Activated B cell treated with CpG ODN at 0.5 μM for 24 hours (primary cell): ENCODE measurements at places on chromosomes 1 and 21. TPM values are rescaled to one million over a fixed set of nuclear protein-coding genes. Genes with fewer than 3 reads are reported as not detected.

GRCh38 chr1:41650028-41650880 lies 165.8 kb upstream of the EDN2 start:
- DNase-seq: no peak

DNA sequence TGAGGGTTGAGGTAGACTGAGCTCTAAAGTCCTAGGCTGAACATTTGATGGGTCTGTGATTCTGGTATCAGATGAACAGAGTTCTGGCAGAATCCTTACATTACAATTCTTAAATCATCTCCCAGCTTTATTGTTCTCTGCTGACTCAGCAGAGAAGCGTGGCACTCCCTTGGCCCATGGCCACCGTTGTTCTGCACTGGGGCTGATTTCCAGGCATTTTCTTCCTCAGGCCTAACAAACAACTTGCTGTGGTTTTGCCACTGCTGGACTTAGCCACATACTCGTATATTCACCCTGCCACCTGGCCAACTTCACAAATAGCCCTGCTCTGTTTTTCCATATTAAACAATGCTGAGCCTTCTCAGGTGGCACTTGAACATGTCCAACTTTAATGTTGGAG lies 223.2 kb downstream of the TNR start:
- no peak for DNase-seq

GRCh38 chr1:156480411-156481192 lies 20.0 kb downstream of the MEF2D start:
- DNase-seq: peak; percentile 65

DNA sequence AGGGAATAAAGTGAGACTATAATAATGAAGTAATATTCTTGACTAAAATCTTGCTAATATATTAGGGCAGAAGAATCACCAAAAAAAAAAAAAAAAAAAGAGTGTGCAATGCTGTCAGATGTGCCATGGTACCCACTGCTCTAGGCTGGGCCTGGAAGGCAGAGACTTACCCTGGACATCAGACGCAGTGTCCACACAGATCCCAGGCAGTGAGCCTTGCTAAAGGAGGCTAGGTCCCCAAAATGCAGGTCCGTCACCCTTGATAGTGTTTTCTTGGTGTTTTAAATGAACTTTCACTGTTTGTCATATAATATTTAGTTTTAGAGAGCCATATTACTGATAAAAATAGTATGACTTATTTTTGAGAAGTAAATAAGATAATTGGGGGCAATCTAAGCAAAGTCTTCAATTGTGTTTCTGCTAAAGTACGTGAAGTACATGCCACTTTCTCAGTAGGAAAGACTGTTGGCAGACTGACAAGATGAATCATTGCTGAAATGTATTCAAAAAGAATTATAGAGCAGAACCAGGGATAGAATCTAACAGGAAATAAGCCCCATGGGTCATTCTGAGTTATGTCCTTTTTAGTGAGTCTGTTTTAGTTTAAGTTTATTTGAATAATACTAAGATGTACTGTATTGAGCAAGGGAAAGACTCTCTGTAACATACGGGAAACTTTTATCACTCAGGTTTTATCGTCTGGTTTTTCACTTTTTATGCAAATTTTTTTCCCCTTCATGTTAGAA lies 74.6 kb upstream of the PDC start:
- DNase-seq: no peak

DNA sequence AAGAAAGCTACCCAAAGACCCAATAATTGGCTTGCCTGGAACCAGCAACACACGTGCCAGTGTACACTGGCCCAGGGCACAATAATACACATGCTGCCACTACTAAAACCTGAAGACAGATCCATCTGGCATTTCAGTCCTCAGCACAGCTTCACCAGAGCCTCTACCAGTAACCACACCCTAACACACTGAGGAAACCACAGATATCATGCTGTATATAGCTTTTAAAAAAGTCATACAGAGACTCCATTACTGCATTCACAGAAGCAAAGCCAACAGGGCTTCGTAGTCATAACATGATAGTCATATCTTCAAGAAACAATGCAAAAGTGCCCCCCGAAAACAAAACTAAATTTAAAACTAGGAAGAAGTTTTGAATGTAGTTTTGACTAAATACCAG lies 40.6 kb upstream of the NEGR1 start:
- no peak for DNase-seq

GRCh38 chr1:7550261-7550865 lies 220.7 kb upstream of the VAMP3 start:
- DNase-seq: no peak

DNA sequence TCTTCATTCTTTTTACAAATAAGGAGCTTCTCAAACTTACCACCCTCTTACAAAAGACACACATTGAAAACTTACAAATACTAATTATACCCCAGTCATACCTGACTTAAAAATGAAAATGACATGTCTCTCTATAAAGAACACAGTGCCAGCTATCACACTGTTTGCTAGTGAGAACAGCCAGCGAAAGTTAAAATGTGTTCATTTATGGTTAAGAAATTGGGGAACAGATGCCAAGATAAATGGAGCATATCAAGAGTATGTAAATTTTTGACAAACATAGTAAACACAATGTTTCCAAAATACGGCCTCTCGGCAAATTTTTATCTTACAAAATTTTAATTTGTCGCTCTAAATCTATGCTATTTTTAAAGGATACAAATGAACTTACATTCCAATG lies 1422.9 kb downstream of the KCNT2 start:
- no peak for DNase-seq

DNA sequence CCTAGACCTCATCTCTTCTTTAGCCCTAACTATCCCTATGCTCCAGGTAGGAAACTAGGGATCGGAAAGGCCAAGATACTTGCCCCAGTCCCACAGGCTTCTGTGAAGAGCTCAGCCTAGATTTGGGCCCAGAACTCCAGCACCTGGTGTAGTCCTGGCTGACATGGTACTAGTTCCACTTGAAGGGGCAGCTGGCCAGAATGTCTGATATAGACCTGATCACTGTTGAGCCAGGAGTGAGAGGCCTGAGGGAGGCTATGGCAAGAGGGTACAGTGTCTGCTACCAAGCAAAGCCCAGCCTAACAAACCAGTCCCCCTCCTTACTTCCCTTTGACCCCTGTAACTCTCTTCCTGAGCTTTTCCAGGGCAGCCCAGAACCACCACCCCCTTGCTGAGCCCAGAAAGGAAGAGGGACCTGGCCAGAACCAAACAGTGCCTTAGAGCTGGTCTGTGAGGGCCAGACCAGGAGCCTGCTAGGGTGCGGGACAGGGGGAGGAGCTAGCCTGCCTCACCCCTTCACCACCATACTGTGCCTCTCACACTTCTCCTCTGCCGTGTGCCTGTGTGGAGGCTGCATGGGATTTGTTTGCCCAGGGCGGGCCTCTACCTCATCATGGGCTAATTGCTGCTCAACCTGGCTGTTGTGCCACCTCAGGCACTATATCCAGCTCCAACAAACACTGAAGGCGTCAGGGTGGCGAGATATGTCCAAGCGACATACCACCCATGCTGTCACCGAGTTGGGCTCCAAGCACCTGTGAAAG lies 10.9 kb downstream of the POMGNT1 start:
- DNase-seq: no peak

DNA sequence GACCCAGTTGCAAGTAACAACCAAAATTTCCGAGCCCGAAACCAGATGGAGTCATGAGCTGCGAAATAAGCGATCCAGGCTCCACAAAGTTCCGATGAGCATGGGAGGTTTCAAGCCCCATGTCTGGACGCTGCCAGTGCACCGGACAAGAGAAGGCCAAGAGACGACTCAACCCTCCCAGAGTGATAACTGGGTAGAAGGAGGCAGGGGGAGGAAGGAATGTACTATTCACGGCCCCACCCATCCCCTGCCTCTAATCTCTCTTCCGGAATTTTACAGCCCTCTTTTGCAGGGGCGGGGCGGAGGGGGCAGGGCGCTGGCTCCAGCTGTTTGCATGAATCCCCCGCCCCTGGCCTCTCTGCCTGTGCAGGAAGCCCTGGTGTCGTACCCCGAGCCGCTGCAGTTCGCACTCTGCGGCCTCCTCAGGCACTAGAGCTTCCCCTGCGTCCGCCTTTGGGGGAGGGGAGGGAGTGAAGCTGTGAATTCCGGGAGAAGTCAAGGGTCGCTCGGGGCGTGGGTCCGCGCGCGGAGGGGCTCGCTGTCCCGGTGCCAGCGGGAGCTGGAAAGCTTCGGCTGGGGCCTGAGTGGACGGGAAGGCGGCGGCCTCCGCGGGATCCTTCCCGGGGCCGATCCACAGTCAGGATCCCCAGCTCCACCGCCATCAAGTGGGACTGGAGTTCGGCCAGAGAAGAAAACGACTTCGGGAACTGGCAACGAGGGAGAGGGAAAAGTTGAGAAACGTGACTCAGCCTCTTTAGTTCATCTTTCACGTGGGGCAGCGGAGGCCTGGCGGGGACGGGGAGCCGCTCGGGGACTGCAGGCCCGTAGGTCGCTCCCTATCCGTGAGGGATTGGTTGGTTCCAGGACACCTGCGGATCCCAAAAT lies 6.3 kb upstream of the PTP4A2 start:
- peak; percentile 75 for DNase-seq

DNA sequence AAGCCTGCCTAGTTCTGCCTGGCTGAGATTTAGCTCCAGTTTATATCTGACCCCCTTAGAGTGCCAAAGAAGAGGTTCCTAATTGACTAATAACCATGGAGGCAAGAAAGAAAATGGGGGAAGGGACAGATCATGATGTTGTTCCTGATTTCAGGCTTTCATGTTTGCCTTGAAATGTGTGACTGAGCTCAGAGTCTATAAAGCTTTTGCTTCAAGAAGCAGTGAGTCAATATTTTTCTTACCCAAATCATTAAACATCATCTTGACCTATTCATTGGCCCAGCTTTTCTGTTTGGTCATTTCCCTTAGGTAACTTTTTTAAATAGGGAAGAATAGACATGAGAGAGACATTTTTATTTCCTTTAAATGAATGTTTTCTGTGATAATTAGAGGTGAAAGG lies 55.9 kb downstream of the HHAT start:
- DNase-seq: no peak

GRCh38 chr1:209622841-209623829 lies 29.1 kb downstream of the LAMB3 start:
- no peak for DNase-seq

- no peak for DNase-seq
Observed at GRCh38 chr1:183301239-183301638, 115.2 kb downstream of the LAMC2 start.

DNA sequence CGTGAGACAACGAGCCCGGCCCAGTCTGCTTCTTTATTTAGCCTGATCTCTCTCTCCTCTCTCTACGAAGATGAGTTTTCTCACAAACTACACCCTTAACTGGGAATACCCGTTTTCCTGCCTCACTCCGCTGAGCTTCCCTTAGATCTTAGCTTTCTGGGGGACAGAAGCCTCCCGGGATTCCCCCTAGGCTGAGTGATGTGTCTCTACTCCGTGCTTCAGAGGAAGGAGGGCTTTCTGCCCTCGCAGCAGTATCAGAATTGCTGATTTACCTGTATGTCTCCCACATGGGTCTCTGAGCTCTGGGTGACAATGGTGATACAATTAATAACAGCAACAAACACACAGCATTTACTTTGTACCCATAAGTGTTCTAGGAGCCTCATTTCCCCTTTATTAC lies 1.0 kb downstream of the ZBTB17 start:
- DNase-seq: no peak

GRCh38 chr21:31338908-31339368 lies 5.1 kb downstream of the TIAM1 start:
- DNase-seq: no peak

GRCh38 chr1:178733972-178734371 lies 8.9 kb downstream of the RALGPS2 start:
- DNase-seq: no peak

DNA sequence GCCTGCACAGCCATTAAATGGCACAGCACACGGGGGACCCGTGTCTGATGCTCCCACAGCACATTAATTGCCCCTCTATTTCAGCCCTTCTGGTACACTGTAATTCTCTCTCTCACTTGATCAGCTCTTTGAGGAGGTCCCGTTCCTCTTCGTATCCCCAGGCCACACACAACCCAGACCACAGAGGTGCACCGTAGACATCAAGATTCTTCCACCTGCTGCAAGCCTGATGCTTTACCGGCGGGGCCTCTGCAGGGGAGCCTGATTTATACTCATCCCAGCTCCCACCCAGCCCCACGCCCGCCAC lies 759 bp downstream of the SMYD3 start:
- no peak for DNase-seq

GRCh38 chr1:93979718-93980319 lies 70.6 kb upstream of the GCLM start:
- no peak for DNase-seq

GRCh38 chr1:4836574-4836973 lies 182.2 kb downstream of the AJAP1 start:
- DNase-seq: no peak

DNA sequence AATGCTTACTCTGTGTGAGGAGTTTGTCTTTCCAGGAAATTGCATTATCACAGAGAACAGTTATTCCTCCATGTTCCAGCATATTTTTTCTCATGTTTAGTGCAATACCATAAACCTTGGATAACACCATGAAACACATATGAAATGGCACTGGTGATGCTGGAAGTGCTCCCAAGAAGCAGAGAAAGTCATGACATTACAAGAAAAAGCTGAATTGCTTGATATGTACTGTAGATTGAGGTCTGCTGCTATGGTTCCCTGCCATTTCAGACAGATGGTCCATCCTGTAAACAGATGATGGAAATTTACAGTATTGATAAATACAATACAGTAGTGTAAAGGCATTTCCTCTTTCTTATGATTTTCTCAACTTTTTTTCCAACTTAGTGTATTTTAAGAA lies 422.1 kb downstream of the LRRIQ3 start:
- no peak for DNase-seq

GRCh38 chr1:234311414-234311813 lies 61.8 kb upstream of the COA6 start:
- no peak for DNase-seq

DNA sequence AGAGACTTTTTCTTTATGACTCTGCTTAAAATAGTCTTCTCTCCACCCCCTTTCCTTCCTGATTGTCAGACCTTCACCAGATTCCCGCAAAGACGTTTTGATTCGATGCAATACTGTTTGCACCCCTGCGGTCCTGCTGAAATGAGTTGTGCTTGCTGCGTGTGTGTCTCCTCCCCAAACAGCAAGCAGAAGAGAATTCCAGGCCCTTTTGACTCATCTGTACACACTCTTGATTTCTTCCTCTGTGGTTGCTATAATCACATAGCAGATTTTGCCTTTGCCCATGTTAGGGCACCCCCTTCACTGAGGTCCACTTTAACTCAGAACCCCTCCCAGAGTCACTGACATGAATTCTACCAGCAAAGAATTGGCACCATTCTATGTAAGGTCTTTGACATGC lies 136.5 kb downstream of the ZZZ3 start:
- no peak for DNase-seq

Gene SELL
- total RNA-seq: 151 and 156 TPM in 2 replicates

Gene OR6N1
- total RNA-seq: not detected in 2 replicates

Gene PAQR6
- 1.6 and 1.8 TPM in 2 replicates for total RNA-seq

Gene MROH9
- not detected in 2 replicates for total RNA-seq

Gene ZNF436
- total RNA-seq: 5.1 and 5.6 TPM in 2 replicates

Gene OR14K1
- total RNA-seq: not detected in 2 replicates

Gene DCDC2B
- not detected in 2 replicates for total RNA-seq

Gene LRRC71
- not detected in 2 replicates for total RNA-seq

Gene GJB3
- not detected in 2 replicates for total RNA-seq
